ENCODE measurements at places on chromosomes 6 and 20.

GRCh38 chr20:25863536-25864325, 167.1 kb upstream of the ZNF337 start:
- DNase-seq = no peak

- DNase-seq = peak; percentile 35
These were observed 53.7 kb downstream of the JARID2 start for GRCh38 chr6:15299430-15300131.

- no peak for DNase-seq
These were observed 30.2 kb upstream of the GGTLC1 start for GRCh38 chr20:24018796-24019195.

DNA sequence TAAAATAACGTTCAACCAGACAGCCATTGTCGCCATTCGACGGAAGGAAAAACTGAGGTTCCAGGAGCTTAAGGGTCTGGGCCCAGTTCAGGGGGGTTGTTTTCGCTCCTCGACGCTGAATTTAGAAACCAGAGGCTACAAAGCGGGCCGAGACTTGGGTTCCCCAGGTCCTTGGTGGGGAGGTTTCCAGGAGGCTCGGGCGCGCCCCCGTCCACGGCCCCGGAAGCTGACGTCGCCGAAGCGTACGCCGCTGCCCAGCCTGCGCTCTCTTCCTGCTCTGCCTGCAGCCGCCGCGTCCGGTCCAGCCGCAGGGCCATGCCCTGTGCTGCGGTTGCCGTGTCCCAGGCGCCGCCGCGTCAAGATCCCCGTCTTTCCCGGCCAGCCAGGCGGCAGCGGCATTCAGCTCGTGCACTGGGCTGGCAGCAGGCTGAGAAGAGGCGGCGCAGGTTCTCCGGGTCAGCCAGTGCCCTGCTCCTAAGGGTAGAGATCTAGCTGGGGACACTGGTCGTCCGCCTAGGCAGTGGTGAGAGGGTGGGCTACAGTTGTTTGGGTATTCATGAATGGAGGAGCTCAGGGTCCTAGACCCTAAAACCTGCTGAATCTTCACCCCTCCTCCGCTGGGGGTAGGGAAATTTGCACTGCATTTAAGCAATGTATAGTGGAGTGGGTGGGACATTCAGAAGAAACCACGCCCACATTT, 901 bp upstream of the TRIM26 start:
- peak; percentile 67 for DNase-seq

DNA sequence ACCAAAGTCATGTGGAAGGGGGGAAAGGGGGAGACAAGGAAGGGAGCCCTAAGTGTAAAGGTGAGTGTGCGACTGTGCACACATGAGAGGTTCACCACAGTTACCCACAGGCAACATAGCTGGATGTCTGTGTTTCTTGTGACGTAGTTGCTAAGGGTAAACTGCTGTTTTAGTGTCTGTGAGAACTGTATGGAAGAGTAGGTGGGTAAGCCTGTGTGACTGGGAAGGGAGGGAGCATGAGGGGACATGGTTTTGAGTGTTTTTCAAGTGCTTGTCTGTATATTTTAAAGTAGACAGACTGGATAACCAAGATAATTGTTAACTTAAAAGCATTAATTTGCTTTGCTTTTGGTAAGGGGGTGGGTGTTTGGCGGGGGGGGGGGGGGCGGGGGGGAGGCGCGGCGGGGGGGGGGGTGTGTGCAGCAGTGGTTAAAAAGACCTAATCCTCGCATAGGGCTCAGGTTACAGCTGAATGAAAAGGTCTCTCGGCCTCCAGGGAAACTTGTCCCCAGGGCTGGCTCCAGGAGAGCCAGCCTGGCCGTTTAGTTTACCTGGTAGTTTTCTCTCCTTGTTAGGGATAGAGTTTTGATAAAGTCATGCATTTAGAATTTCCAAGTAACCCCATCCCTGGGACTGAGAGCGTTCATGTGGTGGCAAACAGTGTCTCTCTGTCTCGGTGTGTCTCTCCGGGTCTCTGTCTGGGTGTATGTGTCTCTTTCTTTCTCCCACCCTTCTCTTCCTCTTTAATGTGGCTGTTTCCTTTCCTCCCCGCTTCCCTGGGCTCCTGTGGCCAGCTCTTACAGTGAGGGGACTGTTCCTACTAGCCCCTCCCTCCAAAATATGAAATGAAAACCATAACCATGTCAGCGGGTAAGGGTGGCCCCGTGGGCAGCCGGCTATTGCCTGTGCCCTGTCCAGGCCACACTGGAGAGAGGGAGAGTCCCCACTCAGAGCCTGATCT, 3.4 kb downstream of the SCUBE3 start:
- no peak for DNase-seq
